SIG-M5 (cell line): ENCODE measurements at places on chromosomes 1 and 21.

GRCh38 chr1:206504363-206504713, 3.0 kb upstream of the RASSF5 start:
- no peak for DNase-seq

- DNase-seq, result no peak
Observed at GRCh38 chr1:153459655-153460054, 796 bp downstream of the S100A7 start.

GRCh38 chr1:96544831-96545221, 176.8 kb upstream of the PTBP2 start:
- no peak for DNase-seq

DNA sequence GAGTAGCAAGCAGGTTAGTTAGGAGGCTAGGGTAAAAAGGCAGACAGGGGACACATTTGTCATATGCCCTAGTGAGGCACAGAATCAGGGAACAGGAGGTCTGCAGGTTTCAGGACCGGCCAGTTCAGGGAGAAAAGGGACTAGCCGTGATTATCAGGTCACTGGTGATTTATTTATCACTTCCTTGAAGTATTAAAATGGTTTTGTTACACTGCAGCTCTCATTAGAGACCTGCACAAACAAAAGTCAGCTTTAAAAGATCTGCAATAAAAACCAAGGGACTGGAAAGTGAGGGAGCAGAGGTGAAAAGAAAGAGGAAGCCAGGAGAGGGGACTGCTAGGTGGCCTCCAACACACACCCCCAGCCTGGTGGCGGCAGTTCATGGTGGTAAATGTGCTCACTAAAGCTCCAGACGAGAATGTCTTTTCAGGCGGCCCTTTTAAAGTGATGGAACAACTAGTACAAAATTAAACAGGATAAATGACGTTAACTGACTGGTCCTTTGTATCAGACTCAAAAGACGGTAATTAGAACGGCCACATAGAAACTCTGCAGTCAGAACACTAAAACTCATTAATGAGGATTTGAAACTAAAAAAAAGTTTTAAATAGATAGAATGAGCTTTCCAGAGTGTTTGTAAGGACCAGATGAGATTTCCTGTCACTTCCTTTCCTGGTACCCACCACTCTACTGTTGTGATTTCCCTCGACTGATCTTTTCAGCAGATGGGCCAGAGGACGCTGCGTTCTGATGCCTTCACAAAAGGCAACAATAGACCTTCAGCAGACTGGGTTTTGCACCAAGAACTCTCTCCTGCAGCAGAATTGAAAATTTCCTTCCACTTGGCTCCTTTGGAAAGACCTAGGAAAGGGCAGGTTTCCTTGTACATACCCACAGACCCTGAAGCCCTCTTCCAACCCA, 136.8 kb downstream of the NTPCR start:
- no peak for DNase-seq

DNA sequence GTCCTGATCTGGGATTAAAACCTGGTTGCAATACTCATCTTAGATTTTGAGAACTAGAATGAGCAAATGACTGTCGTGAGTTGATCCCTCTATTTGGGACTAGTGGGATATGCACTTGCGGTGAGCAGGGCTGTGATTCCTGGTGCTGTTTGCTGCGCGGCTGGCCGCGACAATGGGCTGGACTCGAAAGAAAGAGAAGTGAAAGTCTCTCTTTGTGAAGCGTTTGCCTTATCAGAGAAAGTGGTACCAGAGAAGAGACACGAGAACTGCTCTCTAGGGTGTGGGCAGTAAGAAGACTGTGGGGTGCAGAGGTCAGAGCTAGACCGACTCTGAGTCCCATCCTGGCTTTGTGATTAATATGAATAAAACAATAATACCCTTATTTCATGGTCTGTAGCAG, 8.6 kb downstream of the ST6GALNAC3 start:
- DNase-seq, result no peak

- no peak for DNase-seq
Observed at GRCh38 chr1:47178020-47178419, 11.8 kb downstream of the PDZK1IP1 start.

- DNase-seq, result no peak
Observed at GRCh38 chr1:182956708-182957365, 3.9 kb upstream of the SHCBP1L start.

- no peak for DNase-seq
Observed at GRCh38 chr1:237054313-237054712, 12.3 kb downstream of the RYR2 start.

DNA sequence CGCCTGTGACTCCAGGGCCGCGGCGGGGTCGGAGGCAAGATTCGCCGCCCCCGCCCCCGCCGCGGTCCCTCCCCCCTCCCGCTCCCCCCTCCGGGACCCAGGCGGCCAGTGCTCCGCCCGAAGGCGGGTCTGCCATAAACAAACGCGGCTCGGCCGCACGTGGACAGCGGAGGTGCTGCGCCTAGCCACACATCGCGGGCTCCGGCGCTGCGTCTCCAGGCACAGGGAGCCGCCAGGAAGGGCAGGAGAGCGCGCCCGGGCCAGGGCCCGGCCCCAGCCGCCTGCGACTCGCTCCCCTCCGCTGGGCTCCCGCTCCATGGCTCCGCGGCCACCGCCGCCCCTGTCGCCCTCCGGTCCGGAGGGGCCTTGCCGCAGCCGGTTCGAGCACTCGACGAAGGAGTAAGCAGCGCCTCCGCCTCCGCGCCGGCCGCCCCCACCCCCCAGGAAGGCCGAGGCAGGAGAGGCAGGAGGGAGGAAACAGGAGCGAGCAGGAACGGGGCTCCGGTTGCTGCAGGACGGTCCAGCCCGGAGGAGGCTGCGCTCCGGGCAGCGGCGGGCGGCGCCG, at the start of gene SIM2:
Gene SIM2 (plus strand): TSS at position 135 of the 565 bp plus-strand sequence. CDS start 632 bp downstream, outside the sequence.
- DNase-seq, result no peak

DNA sequence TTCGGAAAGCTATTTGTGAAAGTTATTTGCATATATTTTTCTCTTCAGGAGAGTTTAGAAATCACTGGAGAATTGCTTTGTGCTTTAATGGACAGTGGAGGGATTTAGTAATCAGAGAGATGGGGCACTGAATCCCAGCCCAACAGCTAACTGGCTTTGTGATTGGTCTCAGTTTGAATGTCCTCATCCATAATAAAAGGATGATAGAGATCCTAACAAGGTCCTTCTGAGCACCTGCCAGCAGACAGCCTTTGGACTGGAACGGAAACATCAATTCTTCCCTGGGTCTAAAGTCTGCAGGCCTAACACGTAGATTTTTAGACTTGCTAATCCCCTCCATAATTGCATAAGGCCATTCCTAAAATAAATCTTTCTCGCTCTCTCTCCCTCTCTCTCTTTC, 112.0 kb upstream of the ADAMTS5 start:
- DNase-seq, result no peak

GRCh38 chr1:209884249-209884648, 53.8 kb upstream of the SYT14 start:
- DNase-seq, result no peak

DNA sequence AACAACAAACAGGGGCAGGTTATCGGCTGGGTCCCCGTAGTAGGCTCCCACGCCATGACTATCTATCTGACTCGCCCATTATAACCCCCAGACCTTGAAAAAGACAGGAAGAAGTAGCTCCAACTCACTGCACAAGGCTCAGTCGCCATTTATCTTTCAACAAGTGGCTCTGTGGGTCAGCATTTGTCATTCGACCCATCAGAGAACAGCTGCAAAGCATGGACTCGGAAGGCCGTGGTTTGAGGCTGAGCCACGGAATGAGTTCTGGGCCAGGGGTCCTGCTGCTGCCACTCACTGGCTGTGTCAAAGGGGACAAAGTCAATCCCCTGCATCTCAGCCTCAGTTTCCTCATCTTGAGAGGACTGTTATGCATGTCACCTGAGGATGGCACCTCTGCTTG, 131.0 kb downstream of the DMRTA2 start:
- no peak for DNase-seq

DNA sequence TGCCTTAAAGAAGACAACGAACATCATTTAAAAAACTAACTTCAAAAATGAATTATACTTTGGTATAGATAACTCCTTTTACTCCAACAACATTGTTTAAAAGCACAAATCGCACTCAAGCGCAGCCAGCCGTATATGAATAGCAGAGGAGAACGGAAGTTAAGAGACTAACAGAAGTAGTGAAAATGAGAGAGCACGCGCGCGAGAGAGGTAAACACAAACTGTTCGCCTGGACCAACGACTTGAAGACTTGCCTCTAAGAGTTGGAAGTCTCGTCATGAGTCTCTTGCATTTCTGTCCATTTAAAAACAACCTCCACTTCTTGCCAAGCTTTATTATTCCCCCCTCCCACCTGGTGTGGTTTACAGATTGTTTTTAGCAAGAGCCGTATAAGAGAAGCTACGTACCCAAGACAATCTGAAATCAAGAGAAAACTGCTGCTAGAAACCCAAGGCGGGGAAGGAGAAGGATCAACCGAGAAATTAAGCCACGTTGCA, 479 bp downstream of the SELENOF start:
- DNase-seq, result no peak

DNA sequence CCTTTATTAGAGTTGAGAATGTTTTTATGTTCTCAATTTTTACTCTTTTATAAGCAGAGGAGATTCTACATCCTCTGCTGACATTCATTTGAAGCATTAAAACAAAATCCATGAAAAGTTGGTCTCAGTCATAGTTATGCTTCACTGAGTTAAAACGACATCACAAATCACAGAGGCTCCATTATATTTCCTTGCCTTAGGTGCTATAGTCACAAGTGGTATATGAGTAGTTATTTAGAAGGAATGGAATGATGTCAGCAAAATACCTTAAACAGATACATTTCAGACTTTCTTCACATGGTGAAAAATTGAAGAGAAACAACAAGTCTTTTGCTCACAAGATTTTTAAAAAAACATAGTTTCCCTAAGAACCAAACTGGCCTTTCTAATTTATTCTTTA, 11.7 kb upstream of the METTL13 start:
- DNase-seq, result no peak

DNA sequence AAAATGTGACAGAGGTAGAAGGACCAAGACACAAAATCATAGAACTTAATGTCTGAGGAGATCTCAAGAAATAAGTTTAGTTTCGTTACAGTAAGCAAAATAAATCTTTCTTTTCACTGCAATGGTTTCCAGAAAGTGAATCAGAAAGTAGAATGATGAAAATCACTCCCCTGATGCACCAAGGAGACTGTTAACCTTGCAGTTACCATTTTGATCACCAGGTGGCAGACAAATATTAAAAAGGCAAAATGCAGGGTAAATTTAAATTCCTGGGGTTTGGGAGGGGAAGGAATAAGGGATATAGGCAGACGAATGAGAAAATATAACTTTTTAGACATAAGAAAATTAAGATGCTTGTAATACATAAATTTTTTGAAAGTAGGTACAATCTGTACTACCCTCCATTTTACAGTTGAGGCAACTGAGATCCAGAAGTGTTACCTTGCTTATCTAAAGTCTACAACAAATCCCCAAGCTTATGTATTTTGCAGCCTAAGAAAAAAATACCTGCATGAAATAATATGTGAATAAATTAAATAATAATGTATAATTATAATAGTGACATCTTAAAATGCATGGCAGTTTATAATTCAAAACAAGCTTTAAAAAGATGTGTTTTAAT, 253.2 kb downstream of the CRB1 start:
- DNase-seq, result no peak

DNA sequence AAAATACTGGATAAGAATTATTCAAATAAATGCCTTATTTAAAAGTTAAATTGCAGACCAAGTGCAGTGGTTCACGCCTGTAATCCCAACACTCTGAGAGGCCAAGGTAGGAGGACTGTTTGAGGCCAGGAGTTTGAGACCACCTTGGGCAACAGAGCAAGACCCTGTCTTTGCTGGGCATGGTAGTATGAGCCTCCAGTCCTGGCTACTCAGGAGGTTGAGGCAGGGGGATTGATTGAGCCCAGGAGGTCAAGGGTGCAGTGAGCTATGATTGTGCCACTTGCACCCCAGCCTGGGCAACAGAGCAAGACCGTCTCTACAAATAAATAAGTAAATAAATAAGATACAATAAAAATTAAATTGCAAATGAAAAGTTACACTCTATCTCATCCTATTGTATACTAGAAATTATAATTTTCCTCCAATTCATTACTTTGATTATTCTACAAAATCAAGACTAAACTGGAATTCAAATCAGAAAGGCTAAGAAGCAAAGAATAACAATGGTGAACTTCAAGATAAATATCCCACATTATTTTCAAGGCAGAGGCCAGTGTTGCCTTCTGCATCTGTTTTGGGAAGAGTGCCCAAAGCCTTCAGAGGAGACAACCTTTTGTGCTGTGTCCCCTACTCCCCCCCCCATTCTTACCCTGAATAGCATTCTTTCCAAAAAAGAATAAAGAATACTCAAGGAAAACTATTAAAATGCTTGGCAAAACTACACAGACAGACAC, 73.3 kb upstream of the IRF2BP2 start:
- no peak for DNase-seq

DNA sequence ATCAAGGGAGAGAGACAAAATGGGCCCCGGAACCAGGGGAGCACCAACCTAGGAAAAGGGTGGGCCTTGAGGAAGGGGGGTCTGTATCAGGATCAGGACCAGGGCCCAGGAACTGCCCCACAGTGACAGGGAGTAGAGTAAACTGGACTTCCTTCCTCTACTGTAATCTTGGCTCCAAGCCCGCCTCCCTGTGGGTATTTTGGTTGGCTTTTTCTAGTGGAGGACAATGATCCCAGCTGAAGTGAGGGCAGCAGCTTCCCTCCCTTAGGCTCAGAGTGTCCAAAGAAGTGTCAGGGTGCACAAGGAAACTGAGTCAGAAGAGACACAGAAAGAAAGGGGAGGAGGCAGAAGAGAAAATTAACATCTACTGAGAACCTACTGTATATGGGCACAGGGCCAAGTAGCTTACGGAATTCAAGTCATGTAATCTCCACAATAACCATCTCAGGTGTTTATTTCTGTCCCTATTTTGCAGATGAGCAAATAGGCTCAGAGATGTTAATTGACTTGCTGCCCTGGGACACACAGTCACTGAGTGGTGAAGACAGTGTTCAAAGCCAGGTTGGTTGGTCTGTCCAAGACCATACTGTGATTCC, 4.8 kb downstream of the UBQLN4 start:
- DNase-seq, result no peak

- DNase-seq, result no peak
Observed at GRCh38 chr1:64962441-64962840, 3.9 kb downstream of the JAK1 start.

GRCh38 chr21:32515874-32516273, 69.4 kb downstream of the TCP10L start:
- DNase-seq, result no peak

DNA sequence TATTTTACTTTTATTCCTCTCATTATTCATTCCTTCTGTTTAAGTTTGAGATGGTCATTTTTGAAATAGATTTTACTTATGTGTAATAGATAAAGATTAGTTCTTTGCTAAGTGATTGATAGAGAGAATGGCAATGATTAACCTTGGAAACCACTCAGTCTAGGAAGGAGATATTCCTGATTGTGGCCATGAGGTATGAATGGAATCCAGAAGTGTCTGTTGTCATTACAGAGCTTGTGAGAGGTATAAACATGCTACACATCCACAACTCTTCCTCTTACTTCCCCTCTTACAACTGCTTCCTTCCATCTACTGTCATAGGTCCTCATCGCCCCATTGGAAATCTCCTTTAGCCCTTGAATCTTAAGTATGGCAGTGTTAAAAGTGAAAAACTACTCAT, 988.8 kb upstream of the B3GALT2 start:
- no peak for DNase-seq
